ENCODE measurements at places on chromosomes 2 and 18. TPM values are rescaled to one million over a fixed set of nuclear protein-coding genes. Genes with fewer than 3 reads are reported as not detected.

DNA sequence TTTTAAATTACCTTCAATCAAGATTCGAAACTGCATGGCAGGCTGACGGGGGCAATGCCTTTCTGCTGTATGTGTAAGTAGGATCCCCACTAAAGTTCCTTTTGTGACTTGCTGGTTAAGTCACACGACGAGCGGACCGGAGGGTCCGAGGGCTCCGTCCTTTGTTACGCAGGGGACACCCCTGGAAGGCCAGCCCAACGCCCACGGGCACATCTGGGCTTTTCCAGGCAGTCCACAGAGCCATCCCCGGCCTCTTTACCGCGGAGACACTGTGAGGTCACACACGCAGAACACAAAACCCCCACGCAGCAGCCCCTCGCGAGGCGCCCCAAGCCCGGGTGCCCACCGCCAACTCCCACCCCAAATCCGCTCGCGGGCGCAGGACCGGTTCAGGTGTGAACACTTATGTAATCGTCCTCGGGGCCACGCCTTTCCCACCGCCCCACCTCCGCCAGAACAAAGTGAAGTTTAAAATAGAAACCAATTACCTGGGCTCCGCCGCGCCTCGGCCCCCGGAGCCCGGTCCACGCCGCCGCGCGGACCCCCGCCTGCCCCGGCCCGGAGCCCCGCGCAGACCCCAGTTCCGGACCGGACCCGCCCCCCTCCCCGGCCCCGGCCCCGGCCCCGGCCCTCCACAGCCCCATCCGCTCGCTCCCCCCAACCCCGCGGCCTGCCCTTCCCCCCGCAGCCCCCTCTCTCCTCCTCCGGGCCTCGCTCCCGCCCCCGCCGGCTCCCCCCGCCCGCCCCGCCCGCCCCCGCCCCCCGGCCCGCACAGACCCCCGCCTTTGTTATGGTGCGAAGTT is 4.2 kb downstream of the ZNF516 start:
- H3K27me3 ChIP-seq: no peaks in the 10 kb centered on the region
- peak; percentile 82 for DNase-seq
- H3K27ac ChIP-seq: peak overlapping the region; percentile 0
- H3K4me1 ChIP-seq: no peaks in the 10 kb centered on the region
- H3K4me3 ChIP-seq: peak overlapping the region; percentile 97
- no peaks in the 10 kb centered on the region for H3K36me3 ChIP-seq

- no peak overlapping the region for H3K27ac ChIP-seq
- H3K4me3 ChIP-seq: no peak overlapping the region
- H3K27me3 ChIP-seq: no peaks in the 10 kb centered on the region
- no peaks in the 10 kb centered on the region for H3K36me3 ChIP-seq
Measured at GRCh38 chr2:223306371-223306770, 254.4 kb downstream of the KCNE4 start.

- H3K27me3 ChIP-seq: no peaks in the 10 kb centered on the region
- H3K36me3 ChIP-seq: no peaks in the 10 kb centered on the region
- H3K27ac ChIP-seq: no peak overlapping the region
- H3K4me1 ChIP-seq: no peaks in the 10 kb centered on the region
- H3K4me3 ChIP-seq: no peak overlapping the region
- DNase-seq: no peak
Measured at GRCh38 chr2:225108805-225109204, 66.5 kb upstream of the DOCK10 start.

- no peaks in the 10 kb centered on the region for H3K4me1 ChIP-seq
- H3K27me3 ChIP-seq: no peaks in the 10 kb centered on the region
- H3K36me3 ChIP-seq: no peaks in the 10 kb centered on the region
- no peak overlapping the region for H3K4me3 ChIP-seq
- no peak for DNase-seq
- no peak overlapping the region for H3K27ac ChIP-seq
Measured at GRCh38 chr2:233178994-233179847, 72.3 kb upstream of the ATG16L1 start.

GRCh38 chr18:79884963-79885728 is 66.3 kb downstream of the SLC66A2 start:
- H3K4me1 ChIP-seq: no peaks in the 10 kb centered on the region
- DNase-seq: no peak
- H3K4me3 ChIP-seq: no peak overlapping the region
- no peaks in the 10 kb centered on the region for H3K36me3 ChIP-seq

- no peaks in the 10 kb centered on the region for H3K27me3 ChIP-seq
- no peak overlapping the region for H3K27ac ChIP-seq
- no peaks in the 10 kb centered on the region for H3K4me1 ChIP-seq
- no peak for DNase-seq
Measured at GRCh38 chr18:59323931-59324622, 5.6 kb upstream of the CPLX4 start.

DNA sequence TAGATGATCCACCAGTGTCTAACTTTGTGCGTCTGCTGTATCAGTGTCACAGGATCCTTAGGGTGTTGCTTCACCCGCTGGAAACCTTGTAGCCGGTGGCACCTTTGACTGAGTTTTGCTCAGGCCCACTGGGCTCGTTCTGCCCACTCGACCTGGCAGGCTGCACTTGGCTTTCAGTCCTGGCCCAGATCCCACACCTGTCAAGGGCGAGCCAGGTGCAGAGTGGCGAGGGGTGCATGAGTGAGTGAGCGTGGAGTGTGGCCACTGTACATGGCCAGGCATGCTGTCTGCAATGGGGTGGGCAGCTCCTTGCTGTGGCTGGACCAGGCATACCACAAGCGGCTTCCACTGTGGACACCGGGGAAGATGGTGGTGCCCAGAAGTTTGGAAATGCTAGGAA is 179.0 kb downstream of the FAM210A start:
- no peaks in the 10 kb centered on the region for H3K4me1 ChIP-seq
- no peaks in the 10 kb centered on the region for H3K27me3 ChIP-seq
- no peak for DNase-seq
- no peak overlapping the region for H3K27ac ChIP-seq

GRCh38 chr2:98483257-98483861 is 38.7 kb downstream of the INPP4A start:
- no peak for DNase-seq
- H3K4me3 ChIP-seq: no peak overlapping the region
- H3K4me1 ChIP-seq: no peaks in the 10 kb centered on the region
- no peak overlapping the region for H3K27ac ChIP-seq

GRCh38 chr2:217535957-217536708 is 466.7 kb downstream of the TNS1 start:
- no peak overlapping the region for H3K27ac ChIP-seq
- no peaks in the 10 kb centered on the region for H3K4me1 ChIP-seq
- H3K27me3 ChIP-seq: no peaks in the 10 kb centered on the region
- no peak overlapping the region for H3K4me3 ChIP-seq
- peaks cover 5% of the 10 kb centered on the region for H3K36me3 ChIP-seq
- no peak for DNase-seq

GRCh38 chr2:207601774-207602173 is 23.4 kb downstream of the METTL21A start:
- no peak overlapping the region for H3K4me3 ChIP-seq
- H3K4me1 ChIP-seq: no peaks in the 10 kb centered on the region
- no peaks in the 10 kb centered on the region for H3K36me3 ChIP-seq
- no peaks in the 10 kb centered on the region for H3K27me3 ChIP-seq

Gene SAG
- total RNA-seq: not detected

Gene ERICH2
- total RNA-seq: 1.3 TPM

Gene PRSS56
- not detected for total RNA-seq

Gene SERPINB3
- not detected for total RNA-seq

Data from aorta (tissue), 5 donors.